HEK293T (cell line): ENCODE measurements at places on chromosomes 7 and 10.

DNA sequence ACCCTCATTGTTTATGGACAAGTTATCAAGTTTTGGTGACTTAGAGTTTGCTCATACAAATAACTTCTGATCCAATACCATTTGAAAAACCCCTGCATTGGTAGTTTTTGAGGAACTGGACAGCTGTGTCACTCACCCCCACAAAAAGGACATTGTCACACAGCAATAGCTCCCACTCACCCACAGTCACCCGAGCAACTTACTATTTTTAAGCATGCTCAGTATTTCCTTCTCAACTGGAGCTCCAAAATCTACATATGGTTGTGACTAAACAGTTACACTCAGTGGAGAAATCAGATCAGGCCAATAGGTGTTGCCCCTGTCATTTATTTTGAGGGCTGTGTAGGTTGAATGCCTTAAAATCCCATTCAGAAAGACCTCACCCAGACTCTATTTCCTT is 165.2 kb upstream of the AUTS2 start:
- no peak for DNase-seq

- no peak for DNase-seq
These were observed 19.5 kb downstream of the TAS2R41 start for GRCh38 chr7:143497008-143497795.

GRCh38 chr10:95845411-95845810 is 62.4 kb upstream of the CC2D2B start:
- DNase-seq: no peak

DNA sequence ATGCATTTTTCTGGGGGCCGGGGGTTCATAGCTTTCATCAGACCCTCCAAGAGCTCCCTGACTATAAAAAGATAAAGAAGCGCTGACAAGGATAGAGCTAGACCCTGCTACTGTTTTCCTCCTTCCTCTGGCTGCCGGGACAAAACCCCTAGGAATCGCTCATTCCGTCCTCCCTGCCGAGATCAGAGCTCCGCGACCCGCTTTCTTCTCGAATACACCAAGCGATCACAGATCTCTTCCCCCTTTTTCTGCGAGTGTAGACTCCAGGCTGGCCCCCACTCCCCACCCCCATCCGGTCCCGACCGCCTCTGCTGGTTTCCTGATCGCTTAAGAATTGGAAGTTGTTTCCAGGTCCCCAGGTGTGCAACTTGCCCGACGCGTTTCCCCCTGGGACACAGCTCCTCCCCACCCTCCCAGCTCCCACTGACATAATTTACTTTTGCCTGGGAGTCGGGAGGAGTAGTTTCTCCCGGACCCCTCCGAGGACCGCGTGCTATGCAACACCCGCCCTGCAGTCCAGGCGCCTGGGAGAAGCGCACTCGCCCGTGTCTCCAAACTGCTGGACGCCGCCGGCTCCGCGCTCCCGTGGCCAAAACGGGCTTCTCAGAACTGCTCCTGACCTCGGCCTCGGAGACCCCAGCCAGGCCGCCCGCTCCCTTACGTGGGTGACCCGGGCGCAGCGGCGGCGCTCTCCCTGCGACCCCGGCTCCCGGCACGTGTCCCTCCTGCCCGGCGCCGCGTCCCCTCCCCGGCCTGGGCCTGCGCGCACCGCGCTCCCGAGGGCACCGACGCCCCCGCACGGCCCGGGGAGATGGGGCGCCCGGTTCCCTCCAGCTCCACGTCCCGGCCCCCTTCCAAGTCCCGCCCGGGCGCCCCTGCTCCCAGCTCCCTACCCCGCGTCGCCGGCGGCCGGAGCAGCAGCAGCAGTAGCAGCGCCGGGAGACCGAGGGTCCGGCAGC is 552 bp downstream of the IL15RA start:
- DNase-seq: peak; percentile 41

- DNase-seq: peak; percentile 32
These were observed 4.1 kb downstream of the ACBD7 start for GRCh38 chr10:15084502-15084922.

DNA sequence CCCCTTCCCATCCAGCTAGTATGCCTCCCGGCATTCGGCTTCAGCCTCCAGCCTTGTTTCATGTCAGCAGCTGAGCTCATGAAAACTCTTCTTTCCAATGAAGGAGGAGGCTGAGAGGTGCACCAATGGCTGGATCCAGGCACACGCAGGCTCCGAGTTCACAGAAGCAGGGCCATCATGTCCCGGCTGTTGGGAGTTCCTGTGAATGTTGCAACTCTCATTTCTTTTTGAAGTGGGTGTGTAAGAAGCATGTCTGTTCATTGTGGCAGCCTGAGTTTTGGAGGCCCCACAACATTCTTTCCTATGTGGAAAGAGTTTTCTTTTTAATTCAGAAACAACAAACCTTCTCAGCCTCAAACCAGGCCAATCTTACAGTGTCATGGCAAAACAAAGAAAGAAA is 89.7 kb downstream of the PTPRE start:
- no peak for DNase-seq

DNA sequence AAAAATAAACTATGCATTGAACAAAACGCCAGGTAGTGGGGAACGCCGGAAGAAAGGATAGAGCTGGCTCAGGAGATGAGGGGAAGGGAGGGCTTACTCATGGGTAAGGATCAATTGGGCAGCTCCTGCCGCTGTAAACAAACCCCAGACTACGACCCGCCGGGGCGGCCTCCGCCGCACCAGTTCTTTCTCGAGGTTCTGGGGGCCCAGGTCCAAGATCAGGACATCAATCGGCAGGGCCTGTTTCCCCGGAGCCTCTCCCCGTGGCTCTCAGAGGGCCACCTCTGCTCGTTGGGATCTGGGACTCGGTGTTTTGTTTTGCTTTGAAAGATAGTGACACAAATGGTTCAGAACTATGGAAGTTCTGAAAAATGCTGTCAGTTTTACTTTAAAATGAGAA is 140.4 kb downstream of the ELFN1 start:
- DNase-seq: no peak

GRCh38 chr10:71075086-71075758 is 137.1 kb upstream of the UNC5B start:
- DNase-seq: no peak

- DNase-seq: no peak
These were observed 23.7 kb upstream of the FOXL3 start for GRCh38 chr7:265998-266850.

GRCh38 chr7:129777195-129777844 is 165.8 kb downstream of the NRF1 start:
- DNase-seq: no peak

GRCh38 chr7:100484673-100485045 is 932 bp downstream of the NYAP1 start:
- no peak for DNase-seq

GRCh38 chr10:43262397-43262901 is 4.4 kb downstream of the RASGEF1A start:
- DNase-seq: no peak

- peak; percentile 53 for DNase-seq
These were observed 96.6 kb upstream of the NPTX2 start for GRCh38 chr7:98520356-98520951.

DNA sequence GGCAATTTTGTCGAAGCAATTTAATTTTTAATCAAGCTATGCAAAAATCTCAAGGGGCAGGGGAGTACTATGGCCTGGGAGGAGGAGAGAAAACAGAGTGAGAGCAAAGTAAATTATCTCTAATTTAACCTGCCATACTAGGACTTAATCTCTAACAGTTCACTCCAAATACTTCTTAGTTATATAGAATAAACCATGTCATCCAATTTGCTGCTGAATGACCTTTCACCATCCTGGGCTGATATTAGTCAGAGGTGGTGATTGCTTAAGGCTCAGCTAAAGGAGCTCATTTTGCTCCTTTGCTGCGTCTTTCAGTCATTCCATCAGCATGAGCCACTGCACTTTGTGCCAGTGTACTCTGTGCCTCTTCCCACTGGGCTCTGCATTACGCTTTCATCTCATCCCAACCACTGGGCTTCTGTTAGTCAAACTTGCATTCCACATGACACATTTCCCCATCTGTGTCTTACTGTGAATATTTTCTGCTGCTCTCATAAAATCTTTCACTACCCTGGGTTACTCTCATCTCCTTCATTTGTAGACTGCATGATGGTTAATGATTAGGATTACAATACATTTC is 84.3 kb downstream of the CD36 start:
- DNase-seq: no peak

DNA sequence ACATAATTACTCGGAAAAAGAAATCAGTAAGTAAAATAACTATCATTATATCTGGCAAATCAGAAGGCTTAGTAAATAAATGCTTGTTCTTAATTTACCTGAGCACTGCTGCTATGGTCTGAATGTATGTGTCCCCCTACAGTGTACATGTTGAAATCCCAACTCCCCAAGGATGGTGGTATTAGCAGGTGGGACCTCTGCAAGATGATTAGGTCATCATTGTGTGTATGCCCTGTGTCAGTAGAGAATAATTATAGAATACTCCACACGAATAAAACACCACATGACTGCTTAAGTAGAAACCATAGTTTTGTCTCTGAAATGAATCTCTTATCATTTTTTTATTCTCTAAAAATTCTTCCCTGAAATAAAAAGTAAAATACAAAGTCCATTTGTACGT is 101.6 kb downstream of the RNF133 start:
- no peak for DNase-seq

- DNase-seq: no peak
These were observed 46.3 kb downstream of the KIAA1549 start for GRCh38 chr7:138934861-138935260.

- DNase-seq: peak; percentile 32
These were observed 1.3 kb upstream of the PAPSS2 start for GRCh38 chr10:87658321-87658795.

GRCh38 chr10:52483587-52483986 is 169.5 kb downstream of the DKK1 start:
- no peak for DNase-seq

GRCh38 chr7:129690701-129691100 is 79.2 kb downstream of the NRF1 start:
- DNase-seq: no peak

DNA sequence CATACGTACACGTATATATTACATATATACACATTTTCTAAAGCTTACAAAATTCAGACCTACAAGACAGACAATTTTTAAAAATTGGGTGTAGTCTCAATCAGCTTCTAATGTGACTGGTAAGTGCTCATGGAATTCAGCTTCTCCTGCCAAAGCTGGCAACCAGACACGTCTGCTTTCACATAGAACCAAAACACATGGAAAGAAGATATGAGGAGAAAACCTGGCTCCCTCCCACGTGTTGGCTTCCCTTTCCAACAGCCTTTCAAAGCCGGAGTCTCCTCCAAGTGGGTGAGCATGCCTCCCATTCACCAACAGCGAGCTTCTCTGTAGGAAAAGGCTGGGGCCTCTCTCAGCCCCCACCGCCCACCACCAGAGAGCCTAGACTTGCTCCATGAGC is 33.4 kb downstream of the CDCA7L start:
- DNase-seq: no peak

DNA sequence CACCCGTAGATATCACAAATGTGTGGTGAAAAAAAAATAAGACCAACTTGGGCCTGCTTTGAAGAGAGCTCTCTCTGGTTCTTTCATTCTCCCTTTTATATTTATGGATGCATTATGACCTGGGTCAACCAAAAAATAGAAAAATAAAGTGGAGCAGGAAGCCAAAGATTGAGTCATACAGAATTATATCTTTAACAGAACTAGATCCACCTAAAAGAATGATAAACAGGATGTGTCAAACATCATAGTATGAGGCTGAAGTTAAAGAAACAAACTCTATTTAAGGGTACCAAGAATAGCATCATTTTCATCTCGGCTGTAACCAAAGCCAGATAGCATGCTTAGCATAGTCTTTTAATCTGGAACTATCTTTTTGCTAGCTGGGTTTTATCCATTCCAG is 28.8 kb upstream of the NMT2 start:
- DNase-seq: no peak

DNA sequence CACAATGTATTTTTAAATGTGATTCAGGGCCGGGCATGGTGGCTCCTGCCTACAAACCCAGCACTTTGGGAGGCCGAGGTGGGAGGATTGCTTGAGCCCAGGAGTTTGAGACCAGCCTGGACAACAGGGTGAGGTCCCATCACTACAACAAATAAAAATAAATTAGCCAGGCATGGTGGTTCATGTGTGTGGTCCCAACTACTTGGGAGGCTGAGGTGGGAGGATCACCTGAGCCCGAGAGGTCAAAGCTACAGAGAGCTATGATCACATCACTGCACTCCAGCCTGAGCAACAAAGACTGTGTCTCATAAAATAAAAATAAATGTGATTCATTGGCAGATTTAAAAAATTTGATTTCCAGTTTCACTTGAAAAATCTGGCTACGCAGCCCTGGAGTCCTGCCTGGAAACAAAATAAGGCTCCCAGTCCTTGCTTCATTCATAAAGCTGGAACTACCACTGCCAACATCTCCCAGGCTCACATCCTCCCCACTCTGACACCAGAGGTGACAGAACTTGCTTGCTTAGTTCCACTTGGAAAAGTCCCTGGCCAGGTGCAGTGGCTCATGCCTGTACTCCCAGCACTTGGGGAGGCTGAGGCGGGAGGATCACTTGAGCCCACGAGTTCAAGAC is 27.9 kb upstream of the SLC35G1 start:
- DNase-seq: no peak

GRCh38 chr7:15397159-15397550 is 164.7 kb downstream of the AGMO start:
- no peak for DNase-seq

- DNase-seq: no peak
These were observed 37.5 kb upstream of the PLXNA4 start for GRCh38 chr7:132613737-132614136.

DNA sequence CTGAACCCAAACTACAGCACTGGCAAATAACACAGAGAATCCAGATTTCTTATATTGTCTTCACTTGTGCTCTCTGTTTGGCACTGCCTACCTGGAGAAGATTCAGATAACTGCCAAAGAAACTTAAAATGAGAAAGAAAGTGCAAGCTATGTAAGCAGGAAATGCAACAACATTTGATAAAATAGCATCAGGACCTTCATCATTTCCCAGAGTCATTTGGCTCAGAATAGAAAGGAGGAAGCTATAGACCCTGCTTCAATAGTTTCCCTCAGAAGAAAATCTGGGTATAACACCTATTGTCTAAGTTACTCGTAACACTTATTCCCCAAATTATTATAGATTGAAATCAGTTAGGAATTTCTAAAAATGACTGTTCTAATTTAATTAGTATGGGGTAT is 56.2 kb downstream of the CC2D2B start:
- no peak for DNase-seq
